ENCODE measurements at places on chromosomes 11 and 22. TPM values are rescaled to one million over a fixed set of nuclear protein-coding genes. Genes with fewer than 3 reads are reported as not detected.

The WT1 gene
- polyA plus RNA-seq, result 0.35 TPM

- DNase-seq, result peak; percentile 30
These were observed 12.4 kb upstream of the KLHL35 start for GRCh38 chr11:75445315-75445953.

GRCh38 chr11:61083601-61084147 lies 18.6 kb upstream of the CD5 start:
- no peak for DNase-seq

GRCh38 chr11:118633319-118633690 lies 25.9 kb downstream of the PHLDB1 start:
- DNase-seq, result no peak

DNA sequence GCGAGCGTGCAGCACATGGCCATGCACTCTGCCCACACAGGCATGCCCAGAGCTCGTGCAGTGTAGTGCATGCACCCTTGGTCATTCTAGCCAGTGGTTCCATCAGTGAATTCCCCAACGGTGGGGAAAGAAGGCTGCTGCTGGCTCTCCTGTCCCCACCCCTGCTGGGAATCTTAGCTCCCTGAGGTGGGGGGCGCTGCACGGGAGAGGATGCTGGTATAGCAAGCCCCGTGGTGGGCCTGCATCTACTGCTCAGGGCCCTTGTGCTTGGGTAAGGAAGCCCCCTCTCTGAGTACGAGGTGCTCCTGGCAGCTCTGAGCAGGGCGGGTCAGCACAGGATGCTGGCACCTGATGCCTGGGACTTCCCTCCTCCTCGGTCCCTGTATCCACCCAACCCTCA lies 18.5 kb upstream of the BAIAP2L2 start:
- DNase-seq, result no peak

The KRTAP5-8 gene
- polyA plus RNA-seq, result not detected

The BEST1 gene
- 6.1 TPM for polyA plus RNA-seq

Data from right lung (tissue), 10 donors.